ENCODE measurements at places on chromosomes 16 and 17. TPM values are rescaled to one million over a fixed set of nuclear protein-coding genes. Genes with fewer than 3 reads are reported as not detected.

DNA sequence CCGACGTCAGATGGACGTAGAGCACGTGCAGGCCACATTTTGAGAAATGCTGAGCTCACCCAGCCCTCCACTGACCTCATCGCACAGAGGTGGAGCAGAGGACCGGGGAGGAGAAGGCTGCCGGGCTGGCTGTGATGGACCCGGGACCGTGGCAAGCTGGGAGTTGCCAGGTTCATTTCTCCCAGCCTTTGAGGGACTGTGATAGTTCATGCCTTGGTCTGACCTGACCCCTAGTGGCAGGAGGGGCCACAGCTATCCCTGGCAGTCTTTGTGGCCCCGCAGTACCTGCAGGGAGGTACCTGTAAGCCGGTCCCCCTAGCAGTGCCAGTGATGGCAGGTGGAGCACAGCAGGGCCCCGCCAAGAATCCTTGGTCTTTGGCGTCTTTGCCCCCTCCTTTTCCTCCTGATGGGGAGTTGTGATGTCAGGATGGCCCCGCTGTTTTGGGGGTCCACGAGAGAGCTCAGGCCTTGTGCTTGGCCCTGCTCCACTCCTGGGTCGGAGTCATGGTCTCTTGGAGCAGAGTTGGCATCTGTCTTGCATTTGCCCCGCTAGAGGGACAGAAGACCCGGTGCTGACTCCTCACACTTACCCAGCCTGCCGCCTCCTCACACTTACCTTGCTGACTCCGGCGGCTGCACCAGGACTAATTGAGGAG is 50.4 kb downstream of the OR1D5 start:
- DNase-seq = peak; percentile 38

GRCh38 chr17:68302666-68303065 is 11.4 kb downstream of the ARSG start:
- no peak for DNase-seq

GRCh38 chr16:53654946-53655345 is 48.7 kb downstream of the RPGRIP1L start:
- DNase-seq = no peak

DNA sequence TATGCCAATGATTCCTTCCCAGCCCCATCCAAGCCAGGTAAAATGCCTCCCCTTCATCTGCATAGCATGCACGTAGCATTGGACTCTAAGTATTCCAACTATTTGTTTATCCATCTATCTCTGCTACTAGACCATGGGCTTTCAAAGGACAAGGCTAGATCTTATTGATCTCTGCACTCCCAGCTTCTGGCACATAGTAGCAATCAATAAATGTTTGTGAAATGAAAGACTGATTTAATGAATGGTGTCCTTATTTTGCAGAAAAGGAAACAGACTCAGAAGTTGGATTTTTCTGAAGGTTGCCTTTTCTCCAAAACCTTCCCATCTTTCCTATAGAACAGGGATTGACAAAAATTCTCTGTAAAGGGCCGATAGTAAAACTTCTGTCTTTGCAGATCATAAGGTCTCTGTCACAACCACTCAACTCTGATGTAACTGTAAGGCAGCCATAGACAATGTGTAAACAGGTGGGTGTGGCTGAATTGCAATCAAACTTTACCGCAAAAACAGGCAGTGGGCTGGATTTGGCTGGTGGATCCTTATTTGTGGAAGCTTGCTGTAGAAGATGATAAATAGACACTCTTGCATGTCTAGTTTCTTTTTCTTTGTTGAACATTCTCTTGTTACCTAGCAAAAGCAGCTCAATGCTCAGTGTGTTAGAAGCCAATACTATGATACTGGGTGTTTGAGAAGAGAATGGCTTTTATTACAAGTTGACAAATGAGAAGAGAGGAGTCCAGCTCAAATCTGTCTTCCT is 7.6 kb upstream of the CMTR2 start:
- no peak for DNase-seq

DNA sequence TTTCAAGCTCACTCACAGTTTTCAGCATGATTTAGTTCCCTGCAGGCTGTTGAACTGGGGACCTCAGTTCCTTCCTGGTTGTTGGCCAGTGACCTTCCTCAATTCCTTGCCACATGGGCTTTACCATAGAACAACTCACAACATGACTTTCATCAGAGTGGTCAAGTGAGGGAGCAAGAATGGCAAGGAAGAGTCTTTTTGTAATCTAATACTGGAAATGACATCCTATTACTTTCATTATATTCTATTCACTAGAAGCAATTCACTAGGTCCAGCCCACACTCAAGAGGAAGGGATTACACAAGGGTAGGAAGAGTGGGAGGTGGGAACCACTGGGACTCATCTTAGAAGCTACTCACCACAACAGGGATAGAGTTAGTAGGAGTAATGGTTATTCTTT is 57.6 kb downstream of the SYT17 start:
- DNase-seq = no peak

The KRT9 gene
- 0.51 TPM for total RNA-seq
